ENCODE measurements at places on chromosomes 4 and X.

DNA sequence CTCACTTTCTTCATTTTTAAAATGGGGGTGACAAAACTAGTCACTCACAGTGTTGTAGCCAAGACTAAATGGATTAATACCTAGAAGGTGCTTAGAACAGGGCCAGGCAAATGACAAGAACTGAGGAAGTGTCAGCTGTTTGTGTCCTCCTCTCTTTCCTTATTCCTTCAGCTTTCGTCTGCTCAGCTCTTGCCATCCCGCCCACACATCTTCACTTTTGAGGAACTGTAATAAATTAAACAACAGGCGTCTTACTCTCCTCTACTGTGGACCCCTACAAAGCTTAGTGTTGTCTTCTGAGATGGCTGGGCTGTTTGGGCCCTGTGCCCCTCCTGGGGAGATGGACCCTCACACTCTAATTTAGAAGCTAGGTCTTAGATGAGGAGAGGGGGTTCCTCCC, 2.7 kb downstream of the HPSE start:
- DNase-seq, result no peak

DNA sequence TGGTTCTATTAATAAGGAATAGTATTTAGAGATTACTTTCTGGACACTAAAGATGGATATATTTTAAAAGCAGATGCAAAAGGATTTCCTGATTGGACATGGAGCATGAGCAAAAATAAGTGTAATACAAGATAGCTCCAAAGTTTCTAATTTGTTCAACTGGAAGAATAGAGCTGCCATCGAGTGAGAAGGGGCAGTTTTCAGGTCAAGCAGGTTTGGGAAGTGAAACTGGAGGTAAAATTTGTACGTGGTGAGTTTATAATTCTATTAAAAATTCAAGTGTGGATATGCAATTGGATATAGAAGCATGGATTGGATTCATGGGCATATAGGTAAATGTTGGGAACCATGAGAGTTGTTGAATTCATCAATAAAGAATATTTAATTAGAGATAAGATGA, 31.8 kb downstream of the PRDM8 start:
- DNase-seq, result no peak

DNA sequence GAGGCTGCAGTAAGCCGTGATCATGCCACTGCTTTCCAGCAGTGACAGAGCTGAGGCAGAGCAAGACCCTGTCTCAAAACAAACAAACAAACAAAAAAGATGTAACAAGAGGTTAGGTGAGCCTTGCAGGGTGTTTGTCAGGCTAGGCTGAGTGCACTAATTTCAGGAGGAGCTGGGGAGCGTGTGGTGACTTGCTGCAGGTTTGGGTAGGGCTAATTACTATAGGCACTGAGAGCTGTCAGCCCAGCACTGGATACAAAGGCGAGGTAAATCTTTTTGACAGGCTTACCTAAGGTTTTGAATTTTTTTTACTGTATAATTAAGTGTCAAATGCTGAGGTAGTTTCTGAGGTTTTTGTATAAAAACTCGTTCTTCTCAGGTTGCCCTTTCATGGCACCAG, 29.8 kb upstream of the SH3D19 start:
- no peak for DNase-seq

DNA sequence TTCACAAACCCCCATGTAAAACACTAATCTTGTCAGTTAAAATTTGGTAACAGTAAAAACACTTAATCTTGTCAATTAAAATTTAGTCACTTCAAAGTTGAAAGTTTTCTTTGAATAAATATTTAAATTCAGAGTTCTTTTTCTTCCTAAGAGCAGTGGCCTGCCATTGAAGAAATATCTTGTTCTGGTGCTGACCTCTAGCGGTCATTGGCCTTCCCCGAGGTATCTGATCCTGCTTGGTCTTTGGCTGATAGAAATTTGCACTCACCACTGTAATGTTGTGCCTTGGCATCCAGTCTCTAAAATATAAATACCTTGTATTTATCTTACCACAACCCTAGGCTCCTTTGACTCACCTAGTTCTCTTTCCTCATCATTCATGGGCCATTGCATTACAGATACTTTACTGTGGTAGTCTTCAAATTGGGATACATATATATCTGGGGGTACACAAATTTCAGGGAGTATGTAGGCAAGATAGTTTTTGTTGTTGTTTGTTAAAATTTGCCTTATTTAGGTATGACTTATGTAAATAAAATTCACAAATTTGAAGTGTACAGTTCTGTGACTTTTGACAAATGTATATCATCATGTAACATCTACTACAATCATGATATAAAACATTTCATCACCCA, 6.7 kb upstream of the ART3 start:
- no peak for DNase-seq

- DNase-seq, result no peak
Measured at GRCh38 chr4:168919706-168920324, 90.2 kb downstream of the CBR4 start.

GRCh38 chr4:18813771-18814170, 792.2 kb upstream of the LCORL start:
- DNase-seq, result no peak

DNA sequence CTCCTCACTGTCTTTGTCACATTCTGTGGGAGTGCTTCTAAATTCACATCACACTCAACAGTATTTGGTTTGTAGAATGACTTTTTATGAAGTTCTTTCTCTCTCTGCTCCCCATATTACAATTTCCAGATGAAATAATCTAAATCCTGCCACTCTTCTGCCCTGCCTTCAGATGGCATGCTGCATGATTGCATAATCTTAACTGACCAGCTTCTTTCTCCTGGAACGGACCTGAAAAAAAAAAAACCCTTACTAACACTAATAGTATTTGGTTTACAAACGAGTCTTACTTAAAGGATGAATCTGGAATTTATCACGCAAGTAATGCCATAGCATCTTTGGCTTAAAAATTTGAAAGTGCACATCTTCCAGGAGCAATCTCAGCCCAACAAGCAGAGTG, 272.3 kb downstream of the NAF1 start:
- no peak for DNase-seq

- DNase-seq, result no peak
Measured at GRCh38 chr4:38857354-38858096, 908 bp upstream of the TLR6 start.

DNA sequence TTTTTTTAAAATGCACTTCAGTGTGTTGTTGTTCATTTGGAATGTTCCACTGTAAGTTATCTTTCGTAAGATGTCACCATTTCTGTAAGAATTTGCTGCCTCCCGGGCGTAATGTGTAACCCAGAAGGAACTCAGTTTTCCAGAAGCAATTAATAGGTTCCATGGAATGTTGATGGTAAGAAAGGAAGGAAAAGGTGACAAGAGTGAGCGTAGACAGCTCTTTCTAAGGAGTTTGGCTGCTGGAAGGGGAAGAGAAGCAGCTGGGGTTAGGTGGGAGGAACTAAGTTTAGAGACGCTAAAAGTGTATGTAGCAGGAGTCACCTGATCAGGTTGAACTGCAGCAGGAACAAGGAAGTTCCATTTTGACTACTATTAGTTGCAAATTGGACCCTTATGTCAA, 35.9 kb downstream of the PNMA5 start:
- no peak for DNase-seq

GRCh38 chr4:16779028-16779675, 119.3 kb downstream of the LDB2 start:
- no peak for DNase-seq

DNA sequence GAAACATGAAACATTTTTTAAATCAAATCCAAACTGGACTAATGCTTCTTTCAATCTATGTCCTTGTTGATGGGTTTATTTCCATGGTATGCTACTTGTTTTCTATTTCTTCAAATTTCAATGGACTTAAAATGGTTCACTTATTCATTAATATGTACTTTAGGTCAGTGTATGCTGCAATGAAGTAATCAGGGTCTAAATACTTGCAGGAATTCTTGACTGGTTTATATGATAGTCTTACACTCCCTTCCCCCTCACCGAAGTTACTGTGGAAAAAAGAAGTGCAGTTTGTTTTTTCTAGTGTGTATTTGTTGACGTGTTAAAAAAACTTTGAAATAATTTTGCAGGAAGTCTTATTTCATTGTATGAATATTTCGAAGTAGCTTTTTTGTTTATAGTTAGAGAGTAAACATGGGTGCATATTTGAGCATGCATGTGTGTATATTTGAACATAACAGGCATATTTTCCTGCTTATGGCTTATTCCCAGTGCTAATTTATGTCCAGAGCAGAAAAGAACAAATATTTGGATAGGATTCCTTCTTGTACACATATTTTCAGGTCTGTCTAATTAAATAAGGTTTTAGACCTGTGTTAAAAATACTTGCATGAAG, 65.0 kb downstream of the LIMCH1 start:
- no peak for DNase-seq

GRCh38 chrX:17580539-17581152, 156.6 kb upstream of the SCML1 start:
- no peak for DNase-seq
